Activated CD4-positive, alpha-beta memory T cell treated with anti-CD3 and anti-CD28 coated beads, Interleukin-2, amount 10 ng/mL, durations not matched to agents 7 days and 5 days (primary cell): ENCODE measurements at places on chromosomes 16 and 17.

- DNase-seq: no peak
Measured at GRCh38 chr17:78361225-78361701, 1.4 kb upstream of the SOCS3 start.

- no peak for DNase-seq
Measured at GRCh38 chr16:87701078-87701460, 64.7 kb downstream of the KLHDC4 start.

GRCh38 chr16:86121374-86122010 lies 222.5 kb downstream of the IRF8 start:
- no peak for DNase-seq

GRCh38 chr17:76872221-76872873 lies 4.1 kb downstream of the MGAT5B start:
- no peak for DNase-seq

- no peak for DNase-seq
Measured at GRCh38 chr17:48253975-48254374, 146.4 kb downstream of the SNX11 start.

- DNase-seq: no peak
Measured at GRCh38 chr16:85083051-85083639, 29.1 kb downstream of the CIBAR2 start.

DNA sequence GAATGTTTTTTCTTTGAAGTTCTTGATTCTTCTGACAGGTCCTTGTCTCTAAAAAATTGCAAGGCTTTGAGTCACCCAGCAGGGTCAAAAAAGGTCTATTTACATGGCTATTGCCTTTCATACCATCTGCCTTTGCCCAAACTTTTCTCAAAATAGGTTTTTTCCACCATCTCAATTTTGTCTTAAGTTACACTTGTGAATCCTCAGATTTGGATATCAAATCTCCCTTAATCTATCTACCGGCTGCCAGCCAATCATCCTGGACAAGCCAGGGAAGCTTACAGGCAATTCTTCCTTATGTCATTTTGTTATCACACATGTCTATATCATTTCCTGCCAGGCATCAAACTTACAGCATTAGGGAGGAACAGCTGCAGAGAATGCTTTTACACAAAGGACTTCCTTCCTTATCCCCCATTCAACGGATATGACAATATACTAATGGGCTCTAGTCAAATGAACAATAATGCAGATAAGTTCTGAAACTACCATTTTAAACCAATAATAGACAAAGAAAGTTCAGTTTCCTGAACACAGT lies 104.1 kb upstream of the CORO6 start:
- DNase-seq: no peak

DNA sequence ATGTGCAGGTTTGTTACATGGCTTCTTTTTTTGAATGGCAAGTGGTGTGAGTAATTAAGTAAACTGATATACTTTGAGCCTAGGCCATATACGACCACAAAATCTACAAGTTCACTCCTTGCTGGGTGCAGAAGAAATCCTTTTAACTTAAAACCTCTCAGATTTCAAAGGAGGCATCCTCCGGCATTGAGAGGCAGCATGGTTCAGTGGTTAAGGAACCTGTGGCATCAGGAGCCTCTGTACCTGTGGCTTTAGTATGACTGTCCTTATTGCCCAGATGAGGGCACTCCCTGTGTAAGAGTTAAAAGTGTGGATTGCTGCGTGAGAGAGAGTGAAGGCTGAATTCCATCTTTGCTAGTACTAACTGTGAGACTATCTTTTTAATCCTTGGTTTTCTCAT lies 3.3 kb downstream of the NLRP1 start:
- no peak for DNase-seq

DNA sequence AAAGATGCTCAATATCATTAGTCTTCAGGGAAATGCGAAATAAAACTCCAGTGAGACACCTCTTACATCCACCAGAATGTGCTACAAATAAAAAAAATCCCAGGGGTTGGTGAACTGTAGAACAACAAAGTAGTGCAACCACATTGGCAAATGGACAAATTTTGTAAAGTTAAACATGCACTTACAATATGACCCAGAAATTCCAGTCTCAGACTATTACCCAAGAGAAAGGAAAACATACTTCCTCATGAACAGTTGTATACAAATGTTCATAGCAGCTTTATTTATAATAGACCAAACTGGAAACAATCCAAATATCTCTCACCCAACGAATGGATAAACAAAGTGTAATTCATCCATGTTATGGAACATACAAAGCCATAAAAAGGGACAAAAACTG lies 239.5 kb downstream of the ABCC12 start:
- no peak for DNase-seq

DNA sequence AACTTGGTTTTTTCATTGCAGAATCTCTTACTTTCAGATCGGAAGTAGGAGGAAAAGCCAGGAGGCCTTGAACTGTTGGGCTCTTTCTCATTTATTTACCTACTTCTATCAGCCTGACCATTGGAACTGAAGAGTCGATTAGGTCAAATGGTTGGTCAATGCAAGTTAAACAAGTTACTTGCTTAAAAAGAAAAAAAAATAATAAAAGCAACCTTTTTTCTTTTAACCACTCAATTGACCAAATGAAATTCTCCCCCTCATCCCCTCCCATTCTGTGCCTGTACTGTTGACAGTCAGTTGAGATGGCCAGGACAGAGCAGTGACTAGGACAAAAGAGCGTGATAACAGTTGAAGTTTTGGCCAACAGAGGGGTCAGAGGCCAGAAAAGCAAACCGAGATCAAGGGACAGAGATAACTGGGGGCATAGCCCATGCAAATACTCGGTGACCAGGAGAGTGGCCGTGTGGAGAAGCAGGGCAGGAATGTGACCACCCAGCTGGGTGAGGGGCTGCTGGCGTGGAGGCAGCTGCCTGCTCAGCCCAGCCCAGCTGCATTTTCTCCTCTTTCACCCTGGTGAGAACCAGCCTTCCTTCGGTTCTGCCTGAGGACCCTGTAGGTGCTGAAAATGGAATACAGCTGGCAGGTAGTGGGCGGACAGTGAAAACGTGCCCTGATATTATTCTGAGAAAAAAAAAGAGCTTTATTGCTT lies 72.2 kb downstream of the HS3ST3B1 start:
- no peak for DNase-seq

- no peak for DNase-seq
Measured at GRCh38 chr17:30819971-30820705, 4.4 kb downstream of the CRLF3 start.

DNA sequence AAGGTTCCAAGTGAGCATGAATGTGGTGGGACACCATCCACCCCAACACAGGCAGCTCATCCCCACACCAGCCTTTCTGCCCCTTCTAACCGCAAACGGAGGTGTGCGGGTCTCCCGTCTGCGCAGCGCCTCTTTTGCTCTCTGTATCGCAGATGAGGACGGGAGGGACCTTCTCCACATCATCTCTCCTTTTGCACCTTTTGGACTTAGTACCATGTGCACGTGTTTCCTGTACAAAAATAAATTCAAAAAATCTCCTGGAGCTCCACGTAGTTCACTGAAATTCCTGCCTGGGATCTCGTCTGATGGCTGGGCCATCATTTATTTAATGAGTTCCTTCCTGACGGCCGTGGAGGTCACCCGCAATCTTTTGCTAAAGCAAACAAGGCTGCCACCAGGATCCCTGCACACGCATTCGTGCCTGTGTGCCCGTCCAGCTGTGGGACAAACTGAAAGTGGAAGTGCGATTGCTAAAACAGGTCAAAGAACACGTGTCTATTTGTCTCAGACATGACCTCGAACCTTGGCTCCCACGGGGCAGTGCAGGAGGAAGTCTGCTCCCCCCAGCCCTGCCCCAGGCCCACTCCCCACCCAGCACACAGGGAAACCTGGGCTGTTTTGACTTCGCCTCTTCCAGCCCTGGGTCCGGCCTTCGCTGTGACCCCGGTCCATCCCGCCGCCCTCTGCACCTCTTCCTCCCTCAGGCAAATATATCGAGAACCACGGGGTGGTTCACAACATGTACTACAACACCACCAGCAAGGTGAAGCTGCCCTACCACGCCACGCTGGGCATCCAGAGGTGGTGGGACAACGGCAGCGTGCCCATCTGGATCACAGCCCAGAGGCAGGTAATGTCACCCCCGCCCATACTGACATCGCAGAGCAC lies 2.3 kb downstream of the ENPP7 start:
- peak; percentile 39 for DNase-seq

DNA sequence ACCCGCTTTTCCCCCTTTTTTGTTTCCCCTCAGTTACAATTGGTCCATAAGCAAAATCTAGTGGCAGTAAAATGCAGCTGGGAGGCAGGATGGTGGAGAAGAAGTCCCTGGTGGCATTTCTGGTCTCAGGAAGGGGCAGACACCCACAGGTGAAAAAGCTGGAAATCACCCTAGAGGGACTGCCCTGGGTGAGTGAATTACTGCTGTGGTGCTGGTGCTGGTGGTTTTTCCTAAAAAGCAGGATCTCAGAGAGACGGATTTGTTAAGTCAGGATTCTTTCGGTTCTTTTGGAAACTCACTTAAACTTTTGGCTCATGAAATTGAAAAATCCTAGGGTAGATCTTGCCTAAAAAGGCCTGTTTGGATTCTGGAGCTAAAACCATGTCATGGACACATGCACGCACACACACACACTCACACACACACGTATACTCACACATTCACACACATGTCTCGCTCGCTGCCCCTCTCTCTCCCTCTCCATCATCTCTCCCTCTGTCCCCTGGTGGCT lies 65.8 kb downstream of the NKD1 start:
- no peak for DNase-seq

GRCh38 chr17:48100591-48101011 lies 677 bp downstream of the CBX1 start:
- DNase-seq: no peak

- no peak for DNase-seq
Measured at GRCh38 chr17:4599505-4600281, 15.4 kb downstream of the SMTNL2 start.

- peak; percentile 87 for DNase-seq
Measured at GRCh38 chr16:89216315-89217137, 977 bp upstream of the ZNF778 start.

DNA sequence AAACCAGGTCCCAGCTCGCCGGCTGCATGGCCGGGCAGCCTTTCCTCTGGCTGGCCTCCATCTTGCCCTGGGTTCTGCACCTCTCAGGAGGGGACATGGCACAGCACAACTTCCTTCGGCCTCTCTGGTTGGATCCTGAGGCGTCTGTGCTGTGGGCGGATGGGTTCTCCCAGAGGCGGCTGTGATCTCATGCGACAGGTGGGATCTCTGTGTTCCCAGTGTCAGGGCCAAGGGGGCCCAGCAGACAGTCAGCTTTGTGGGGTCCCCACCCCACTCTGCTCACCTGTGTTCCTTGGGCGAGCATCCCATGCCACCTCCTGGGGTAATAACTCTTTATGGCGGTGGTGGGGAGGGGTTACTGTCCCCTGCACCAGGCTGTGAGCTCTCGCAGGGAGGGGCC lies 35.8 kb downstream of the FA2H start:
- DNase-seq: no peak
